NCI-H1048 (cell line): ENCODE measurements at places on chromosomes 16 and 17.

- DNase-seq: no peak
These were observed 6.1 kb downstream of the TEPSIN start for GRCh38 chr17:81232616-81233241.

GRCh38 chr16:58730724-58731370 is 3.3 kb downstream of the GOT2 start:
- no peak for DNase-seq

DNA sequence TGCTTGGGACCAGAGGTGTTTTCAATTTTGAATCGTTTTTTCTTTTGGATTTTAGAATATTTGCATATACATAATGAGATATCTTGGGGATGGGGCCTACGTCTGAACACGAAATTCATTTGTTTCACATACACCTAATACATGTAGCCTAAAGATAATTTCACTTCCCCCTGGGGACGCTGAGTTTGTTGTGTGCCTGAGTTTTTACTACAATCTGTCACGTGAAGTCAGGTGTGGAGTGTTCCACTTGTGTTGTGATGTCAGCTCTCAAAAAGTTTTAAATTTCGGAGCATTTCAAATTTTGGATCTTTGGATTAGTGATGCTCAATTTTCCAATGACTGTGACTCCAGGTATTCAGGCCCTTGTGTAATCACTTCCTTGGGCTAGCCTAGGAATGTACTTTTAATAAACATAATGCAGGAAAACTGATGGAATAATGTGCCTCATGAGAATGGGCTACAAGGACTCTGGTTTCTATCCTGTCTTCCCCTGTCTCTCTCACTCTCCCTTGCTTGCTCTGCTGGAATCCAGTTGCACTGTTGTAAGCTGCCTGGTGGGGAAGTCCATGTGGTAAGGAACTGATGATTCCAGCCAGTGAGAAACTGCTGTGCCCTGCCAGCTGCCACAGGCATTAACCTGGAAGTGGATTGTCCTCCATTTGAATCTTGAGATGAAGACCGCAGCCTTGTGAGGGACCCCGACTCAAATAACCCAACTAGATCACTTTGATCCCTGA is 403.8 kb downstream of the SHISA9 start:
- DNase-seq: no peak

- no peak for DNase-seq
These were observed 1.5 kb upstream of the KRT23 start for GRCh38 chr17:40938981-40939380.

- DNase-seq: no peak
These were observed 43.4 kb downstream of the MEOX1 start for GRCh38 chr17:43618276-43618675.

DNA sequence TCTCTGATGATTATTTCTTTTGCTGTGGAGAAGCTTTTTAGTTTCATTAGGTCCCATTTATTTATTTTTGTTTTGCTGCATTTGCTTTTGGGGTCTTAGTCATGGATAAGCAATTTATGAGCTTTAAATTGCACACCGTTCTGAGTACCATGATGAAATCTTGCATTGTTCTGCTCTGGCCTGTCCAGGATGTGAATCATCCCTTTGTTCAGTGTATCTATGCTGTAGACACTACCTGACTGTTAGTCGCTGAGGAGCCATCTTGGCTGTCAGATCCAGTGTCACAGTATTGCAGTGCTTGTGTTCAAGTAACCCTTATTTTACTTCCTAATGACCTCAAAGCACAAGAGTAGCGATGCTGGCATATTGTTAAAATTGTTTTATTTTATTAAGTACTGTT is 218.0 kb upstream of the CNTNAP4 start:
- no peak for DNase-seq
